Naive thymus-derived CD4-positive, alpha-beta T cell (primary cell): ENCODE measurements at places on chromosomes 16 and 17. TPM values are rescaled to one million over a fixed set of nuclear protein-coding genes. Genes with fewer than 3 reads are reported as not detected.

The TMED6 gene
- 5.1 TPM for total RNA-seq

The CCL13 gene
- total RNA-seq = not detected

The PTRH2 gene
- 7.7 TPM for total RNA-seq

The TBC1D3I gene
- total RNA-seq = 0.59 TPM

The NLGN2 gene
- 13.0 TPM for total RNA-seq

The ALOXE3 gene
- 1.6 TPM for total RNA-seq

The ZG16 gene
- not detected in 2 replicates for total RNA-seq

The ABCC11 gene
- 0.81 TPM for total RNA-seq

The TEX19 gene
- not detected in 2 replicates for total RNA-seq

The USP6 gene
- 0.05 and 0.10 TPM in 2 replicates for total RNA-seq

The CCL14 gene
- not detected for total RNA-seq

The TK1 gene
- 57.7 TPM in 2 replicates for total RNA-seq

The MYH2 gene
- total RNA-seq = not detected

GRCh38 chr16:82033006-82033405 lies 2.0 kb upstream of the HSD17B2 start:
- no peaks in the 10 kb centered on the region for H3K36me3 ChIP-seq
- no peak overlapping the region for H3K27ac ChIP-seq
- H3K4me1 ChIP-seq = no peaks in the 10 kb centered on the region
- no peak for DNase-seq
- H3K4me3 ChIP-seq = no peak overlapping the region
- no peaks in the 10 kb centered on the region for H3K27me3 ChIP-seq

- no peak for DNase-seq
- no peaks in the 10 kb centered on the region for H3K36me3 ChIP-seq
- H3K27ac ChIP-seq = peak overlapping the region; percentile 73
- peaks cover 76% of the 10 kb centered on the region for H3K4me1 ChIP-seq
- H3K4me3 ChIP-seq = no peak overlapping the region
Observed at GRCh38 chr16:84513123-84513522, 8.7 kb upstream of the MEAK7 start.

- H3K4me1 ChIP-seq = peaks cover 61% of the 10 kb centered on the region
- peak; percentile 61 for DNase-seq
- H3K27ac ChIP-seq = peak overlapping the region; percentile 88
Observed at GRCh38 chr17:416293-417206, 63.9 kb upstream of the RPH3AL start.

GRCh38 chr16:65392806-65393565 lies 271.1 kb upstream of the CDH11 start:
- no peak overlapping the region for H3K4me3 ChIP-seq
- DNase-seq = no peak
- H3K36me3 ChIP-seq = no peaks in the 10 kb centered on the region
- H3K27ac ChIP-seq = no peak overlapping the region
- H3K27me3 ChIP-seq = no peaks in the 10 kb centered on the region

- no peaks in the 10 kb centered on the region for H3K4me1 ChIP-seq
- no peak overlapping the region for H3K27ac ChIP-seq
- H3K36me3 ChIP-seq = no peaks in the 10 kb centered on the region
- DNase-seq = no peak
Observed at GRCh38 chr16:63719926-63720325, 1401.9 kb downstream of the CDH11 start.

- no peaks in the 10 kb centered on the region for H3K27me3 ChIP-seq
- H3K27ac ChIP-seq = no peak overlapping the region
- no peaks in the 10 kb centered on the region for H3K36me3 ChIP-seq
Observed at GRCh38 chr16:70638814-70639792, 7.3 kb upstream of the IL34 start.

DNA sequence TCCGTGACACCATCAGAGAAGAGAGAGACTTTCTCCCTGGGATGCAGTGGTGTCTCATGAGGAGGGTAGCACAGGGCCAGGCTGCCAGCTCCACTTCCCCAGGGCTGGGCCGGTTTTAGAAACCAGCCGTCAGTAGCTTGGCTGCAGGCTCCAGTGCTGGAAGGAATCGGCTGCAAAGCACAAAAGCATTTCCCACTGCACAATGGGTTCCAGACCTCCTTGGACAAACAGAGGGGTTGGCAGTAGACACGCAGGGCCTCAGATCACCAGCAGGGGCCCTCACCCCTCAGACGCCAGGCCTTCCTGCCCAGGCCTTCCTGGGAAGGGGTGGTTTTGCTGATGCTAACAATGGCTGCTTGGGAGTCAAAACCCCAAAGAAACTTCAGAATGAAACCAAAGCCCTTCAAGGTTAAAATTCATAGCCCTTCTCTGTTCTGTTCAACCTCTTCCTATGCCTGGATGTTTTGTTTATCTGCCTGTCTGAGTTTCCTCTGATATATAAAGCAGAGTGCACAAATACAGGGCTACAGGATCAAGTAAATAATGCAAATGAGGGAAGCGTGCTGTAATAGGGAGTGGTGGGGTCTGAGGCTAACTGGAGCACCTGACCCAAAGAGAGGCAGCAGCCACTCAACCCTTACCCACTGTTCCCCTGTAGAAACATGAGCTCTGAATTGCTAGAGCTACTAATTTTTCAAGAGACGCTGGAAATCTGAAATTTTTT lies 26.2 kb downstream of the TEKT5 start:
- no peak overlapping the region for H3K27ac ChIP-seq
- no peaks in the 10 kb centered on the region for H3K4me1 ChIP-seq
- H3K27me3 ChIP-seq = no peaks in the 10 kb centered on the region
- no peaks in the 10 kb centered on the region for H3K36me3 ChIP-seq
- H3K4me3 ChIP-seq = no peak overlapping the region

- H3K4me3 ChIP-seq = no peak overlapping the region
- no peaks in the 10 kb centered on the region for H3K27me3 ChIP-seq
- no peaks in the 10 kb centered on the region for H3K36me3 ChIP-seq
- H3K4me1 ChIP-seq = peaks cover 9% of the 10 kb centered on the region
- H3K27ac ChIP-seq = no peak overlapping the region
Observed at GRCh38 chr17:58224315-58224714, 5.3 kb upstream of the MKS1 start.

GRCh38 chr17:27895123-27895895 lies 2.1 kb upstream of the LYRM9 start:
- H3K27me3 ChIP-seq = no peaks in the 10 kb centered on the region
- H3K36me3 ChIP-seq = no peaks in the 10 kb centered on the region
- no peak overlapping the region for H3K27ac ChIP-seq
- no peaks in the 10 kb centered on the region for H3K4me1 ChIP-seq

DNA sequence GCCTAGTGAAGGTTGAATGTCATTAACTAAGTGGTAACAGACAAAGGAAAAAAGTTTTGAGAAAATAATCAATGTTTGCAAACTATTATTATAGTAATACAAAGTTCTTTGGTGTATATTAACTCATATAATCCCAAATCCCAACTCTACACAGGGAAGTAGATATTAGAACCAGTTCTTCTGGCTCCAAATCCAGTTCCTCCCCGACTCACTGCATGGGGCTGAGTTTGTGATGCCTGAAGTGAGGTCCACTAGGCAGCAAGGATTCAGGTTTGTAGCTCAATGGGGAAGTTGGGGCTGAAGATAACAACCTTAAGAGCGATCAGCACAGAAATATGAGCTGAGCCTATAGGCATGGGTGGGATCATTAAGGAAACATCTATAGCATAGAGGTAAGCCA lies 5.6 kb upstream of the SYNRG start:
- H3K27ac ChIP-seq = no peak overlapping the region
- no peak for DNase-seq

GRCh38 chr17:67751101-67752074 lies 33.7 kb downstream of the NOL11 start:
- no peak overlapping the region for H3K4me3 ChIP-seq
- DNase-seq = no peak
- no peaks in the 10 kb centered on the region for H3K4me1 ChIP-seq
- H3K27ac ChIP-seq = no peak overlapping the region

DNA sequence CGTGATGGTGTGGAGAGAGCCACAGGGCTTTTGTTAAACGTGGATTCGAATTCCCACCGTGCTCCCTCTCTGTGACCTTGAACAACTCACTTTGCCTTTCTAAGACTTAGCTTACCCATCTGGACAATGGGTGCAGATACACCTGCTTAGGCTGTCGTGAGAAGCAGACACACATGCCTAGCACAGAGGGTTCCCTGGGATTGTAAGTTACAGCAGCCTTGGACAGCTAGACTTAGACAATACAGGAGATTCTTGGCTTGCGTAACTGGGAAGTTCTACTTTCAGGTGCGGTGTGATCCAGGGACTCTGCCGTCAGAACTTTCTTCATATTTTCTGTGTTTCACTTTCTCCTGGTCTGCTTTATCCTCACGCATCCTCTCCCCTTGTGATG lies 127.0 kb downstream of the ABCC1 start:
- no peaks in the 10 kb centered on the region for H3K27me3 ChIP-seq
- DNase-seq = no peak
- H3K27ac ChIP-seq = no peak overlapping the region
- H3K4me1 ChIP-seq = no peaks in the 10 kb centered on the region

GRCh38 chr17:2894782-2895181 lies 98.5 kb downstream of the RAP1GAP2 start:
- H3K36me3 ChIP-seq = no peaks in the 10 kb centered on the region
- no peak overlapping the region for H3K27ac ChIP-seq
- H3K4me3 ChIP-seq = no peak overlapping the region
- no peaks in the 10 kb centered on the region for H3K27me3 ChIP-seq

GRCh38 chr17:39009581-39010001 lies 42.4 kb upstream of the FBXO47 start:
- H3K36me3 ChIP-seq = no peaks in the 10 kb centered on the region
- no peaks in the 10 kb centered on the region for H3K27me3 ChIP-seq
- H3K4me3 ChIP-seq = no peak overlapping the region
- H3K4me1 ChIP-seq = no peaks in the 10 kb centered on the region
- H3K27ac ChIP-seq = no peak overlapping the region
- DNase-seq = no peak

GRCh38 chr17:48749621-48750553 lies 21.3 kb upstream of the HOXB13 start:
- H3K27me3 ChIP-seq = peaks cover 46% of the 10 kb centered on the region
- H3K4me3 ChIP-seq = no peak overlapping the region
- no peak overlapping the region for H3K27ac ChIP-seq
- no peaks in the 10 kb centered on the region for H3K36me3 ChIP-seq

DNA sequence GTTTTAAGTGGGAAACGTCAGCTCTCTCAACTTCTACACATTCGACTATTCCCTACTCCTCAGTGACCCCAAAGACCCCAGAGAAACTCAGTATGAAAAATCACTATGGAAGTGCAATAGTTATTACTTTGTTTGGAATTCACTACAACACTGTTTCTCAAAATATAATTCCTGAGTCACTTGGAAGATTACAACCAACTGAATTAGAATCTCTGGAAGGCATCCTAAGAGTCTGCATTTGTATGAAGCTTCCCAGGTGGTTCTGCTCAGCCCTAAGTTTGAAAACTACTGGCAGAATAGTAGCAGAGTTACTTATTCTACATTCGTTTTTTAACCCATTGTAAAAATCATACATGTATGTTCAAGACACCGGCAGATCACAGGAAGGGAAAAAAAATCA lies 525.6 kb downstream of the MAF start:
- H3K4me1 ChIP-seq = no peaks in the 10 kb centered on the region
- H3K27me3 ChIP-seq = no peaks in the 10 kb centered on the region
- H3K4me3 ChIP-seq = no peak overlapping the region
- no peak for DNase-seq

DNA sequence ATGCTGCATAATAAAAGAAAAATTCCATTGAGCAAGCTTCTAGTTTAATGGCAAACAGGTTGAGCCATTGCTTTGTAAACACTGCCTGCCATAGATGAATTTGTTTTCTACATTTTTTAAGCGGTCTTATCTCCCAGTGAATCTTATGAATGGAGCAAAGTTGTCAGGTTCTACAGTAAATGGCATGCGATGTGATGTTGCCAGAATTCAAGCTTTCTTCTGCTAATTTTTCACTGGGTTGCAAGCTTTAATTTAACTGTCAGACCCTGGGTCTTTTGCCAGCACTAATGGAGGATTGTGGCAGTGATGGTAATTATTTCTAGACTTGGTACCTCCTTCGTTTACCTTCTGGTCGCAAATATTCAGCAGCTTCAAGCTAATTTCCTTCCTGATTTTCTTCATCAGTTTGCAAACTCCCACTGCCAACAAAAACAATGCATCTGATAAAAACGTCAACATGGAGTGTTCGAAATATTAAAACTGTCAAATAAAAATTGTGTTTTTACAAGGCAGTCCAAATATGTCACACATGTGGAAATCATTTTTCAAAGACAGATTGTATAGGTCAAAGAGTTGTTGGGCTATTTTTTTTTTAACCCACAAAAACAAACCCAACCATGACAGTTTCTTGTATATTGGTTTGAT lies 274.2 kb upstream of the ERCC4 start:
- DNase-seq = no peak
- no peak overlapping the region for H3K4me3 ChIP-seq
- H3K4me1 ChIP-seq = no peaks in the 10 kb centered on the region
- H3K27me3 ChIP-seq = no peaks in the 10 kb centered on the region
- no peaks in the 10 kb centered on the region for H3K36me3 ChIP-seq

GRCh38 chr17:76467366-76467765 lies at the start of gene AANAT:
TSS of gene AANAT (plus strand) at chr17:76467603. CDS start at chr17:76468747, 1,144 bp downstream.
- H3K27ac ChIP-seq = no peak within 1 kb of the TSS
- H3K4me3 ChIP-seq = no peak within 1 kb of the TSS
- H3K4me1 ChIP-seq = no peaks in the 10 kb centered on the region
- no peaks in the 10 kb centered on the region for H3K27me3 ChIP-seq
- no peak for DNase-seq

GRCh38 chr16:89293276-89294143 lies 76.0 kb downstream of the ZNF778 start:
- no peak overlapping the region for H3K27ac ChIP-seq
- no peaks in the 10 kb centered on the region for H3K36me3 ChIP-seq
- H3K4me1 ChIP-seq = peaks cover 10% of the 10 kb centered on the region
- H3K27me3 ChIP-seq = no peaks in the 10 kb centered on the region
- no peak overlapping the region for H3K4me3 ChIP-seq

DNA sequence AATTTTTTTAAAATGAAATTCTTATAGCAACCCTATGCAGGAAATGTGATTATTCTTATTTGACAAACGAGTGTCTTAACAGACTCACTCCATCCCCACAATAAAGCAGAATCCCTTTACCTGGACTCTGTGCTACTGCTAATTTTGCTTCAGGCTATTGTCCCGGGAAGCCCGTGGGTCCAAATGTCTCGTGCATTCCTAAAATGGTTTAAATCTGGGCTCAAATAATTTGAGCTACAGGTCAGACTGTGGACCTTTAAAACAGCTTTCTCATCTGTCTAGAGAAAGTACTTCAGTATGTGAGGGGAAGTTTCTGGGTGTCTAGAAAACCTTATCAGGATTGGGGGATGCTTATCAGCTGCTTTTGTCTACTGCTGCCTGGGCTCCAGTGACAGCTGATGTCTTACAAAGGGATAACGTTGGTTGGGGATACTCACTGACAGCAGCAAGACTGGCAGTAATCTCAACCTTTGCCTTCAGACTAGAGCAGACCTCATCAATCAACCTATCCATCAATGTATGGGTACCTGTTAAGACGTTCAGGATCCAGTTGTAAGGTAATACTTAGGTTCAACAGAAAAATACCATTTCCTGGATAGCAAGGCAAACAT lies 197.9 kb upstream of the CDH11 start:
- H3K36me3 ChIP-seq = no peaks in the 10 kb centered on the region
- no peaks in the 10 kb centered on the region for H3K4me1 ChIP-seq
- no peak overlapping the region for H3K27ac ChIP-seq
- H3K27me3 ChIP-seq = no peaks in the 10 kb centered on the region
- no peak for DNase-seq

- peak; percentile 19 for DNase-seq
- no peaks in the 10 kb centered on the region for H3K36me3 ChIP-seq
Observed at GRCh38 chr16:1612320-1613111, at the start of gene CRAMP1. TSS of gene CRAMP1 (plus strand) at chr16:1612360. CDS start at chr16:1614640, 2,280 bp downstream.
